ENCODE measurements at places on chromosomes 12 and 14.

DNA sequence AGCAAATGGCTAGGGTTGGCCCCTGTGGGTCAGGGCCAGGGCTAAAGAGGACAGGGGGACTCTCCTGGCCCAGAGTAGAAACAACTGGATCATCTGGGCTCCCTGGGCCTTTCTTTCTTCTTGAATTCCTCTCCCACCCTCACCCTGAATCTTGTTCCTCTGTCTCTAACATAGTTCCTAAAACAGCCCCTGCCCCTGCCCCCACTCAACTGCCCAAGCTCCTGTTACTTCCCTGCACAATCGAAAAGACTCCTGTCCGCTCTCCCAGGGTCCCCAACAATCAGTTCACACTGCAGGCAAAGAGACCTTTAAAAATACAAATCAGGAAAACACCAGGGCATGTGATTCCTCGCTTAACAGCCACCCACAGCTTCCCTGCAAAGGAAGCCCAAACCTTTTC, 18.0 kb upstream of the ANKRD33 start:
- no peak for DNase-seq

DNA sequence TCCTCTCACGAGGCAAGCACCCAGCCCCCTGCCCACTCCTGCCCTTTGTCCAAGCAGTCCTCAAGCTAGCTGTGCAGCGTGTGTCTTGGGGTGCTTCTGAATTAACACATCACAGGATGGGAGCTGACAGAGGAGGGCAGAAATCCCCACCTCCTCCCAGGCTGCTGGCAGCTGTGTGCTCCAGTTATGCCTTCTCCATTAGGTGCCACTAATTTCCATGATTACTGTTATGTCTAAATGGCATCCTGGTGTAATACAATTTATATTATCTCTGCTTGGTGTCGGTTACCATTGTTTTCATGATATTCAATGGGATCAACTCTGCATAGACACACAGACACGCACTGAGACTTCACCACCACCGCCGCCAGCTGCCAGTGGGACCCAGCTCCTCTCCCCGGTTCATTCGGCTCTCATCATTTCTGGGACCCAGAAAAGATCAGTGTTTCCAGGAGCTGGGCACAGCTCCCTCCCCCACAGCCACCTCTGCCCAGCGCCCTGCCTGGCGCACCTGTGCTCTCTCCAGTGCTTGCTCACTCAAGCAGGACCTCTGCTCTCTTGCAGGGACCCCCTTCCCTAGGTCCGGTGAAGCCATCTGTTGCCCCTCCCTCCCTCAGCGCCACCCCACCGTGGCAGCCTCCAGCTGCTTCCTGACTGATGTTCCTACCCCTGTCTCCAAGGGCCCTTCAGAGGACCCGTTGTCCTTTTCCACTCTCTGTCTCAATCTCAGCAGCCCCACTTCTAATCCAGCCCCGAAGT, 167.5 kb upstream of the FKBP4 start:
- no peak for DNase-seq

GRCh38 chr14:96631621-96632362, 129.6 kb downstream of the PAPOLA start:
- no peak for DNase-seq

DNA sequence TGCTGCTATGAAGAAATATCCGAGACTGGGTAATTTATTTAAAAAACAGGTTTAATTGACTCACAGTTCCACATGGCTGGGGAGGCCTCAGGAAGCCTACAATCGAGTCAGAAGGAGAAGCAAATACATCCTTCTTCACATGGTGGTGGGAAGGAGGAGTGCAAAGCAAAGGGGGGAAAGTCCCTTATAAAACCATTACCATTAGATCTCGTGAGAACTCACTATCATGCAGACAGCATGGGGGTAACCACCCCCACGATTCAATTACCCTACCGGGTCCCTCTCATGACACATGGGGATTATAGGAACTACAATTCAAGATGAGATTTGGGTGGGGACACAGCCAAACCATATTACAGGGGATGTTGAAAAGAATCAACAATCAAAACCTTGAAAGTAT, 74.9 kb downstream of the PPM1H start:
- no peak for DNase-seq

DNA sequence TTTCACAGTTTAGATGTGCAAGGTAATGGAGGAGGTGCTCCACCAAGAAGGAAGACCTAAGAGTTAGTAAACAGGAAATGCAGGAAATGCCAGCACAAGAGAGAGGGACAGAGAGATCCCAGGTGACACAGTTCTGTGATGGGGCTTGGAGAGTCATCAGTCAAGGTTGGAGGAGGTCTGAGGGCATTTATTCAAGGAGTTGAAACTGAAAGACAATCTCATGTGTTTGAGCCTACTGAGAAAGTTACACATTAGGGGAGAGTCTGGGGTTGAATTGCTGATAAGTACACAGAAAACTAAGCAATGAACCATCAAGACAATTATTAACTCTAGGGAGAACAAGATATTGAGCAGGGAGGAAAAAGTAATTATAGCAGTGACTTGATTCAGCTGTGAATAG, 138.5 kb downstream of the ANO6 start:
- DNase-seq, result no peak

DNA sequence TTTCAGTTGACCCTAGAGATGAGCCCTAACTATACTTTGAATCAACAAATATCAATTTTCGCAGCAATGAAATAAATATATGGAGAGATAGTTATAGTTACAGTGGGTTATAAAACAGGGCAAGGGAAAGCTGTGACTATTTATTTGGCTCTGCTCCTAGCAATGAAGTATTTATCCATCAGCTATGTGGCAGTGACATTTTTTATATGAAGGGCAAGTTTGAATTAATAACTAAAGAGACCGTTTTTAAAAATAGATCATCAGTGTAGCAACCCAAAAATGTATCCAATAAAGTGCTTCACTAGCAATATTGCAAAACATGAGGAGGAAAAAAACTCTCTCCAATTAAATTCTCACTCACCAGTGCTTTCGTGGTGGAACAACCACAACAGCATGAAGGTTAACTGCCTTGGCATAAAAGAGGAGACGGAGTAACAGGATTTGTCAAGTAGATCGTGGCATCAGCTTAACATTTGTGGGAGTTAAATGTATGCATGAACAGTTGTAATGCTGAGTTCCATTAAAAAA, 58.1 kb upstream of the NUDT4 start:
- no peak for DNase-seq

GRCh38 chr12:32115404-32116104, 8.9 kb downstream of the BICD1 start:
- DNase-seq, result no peak

DNA sequence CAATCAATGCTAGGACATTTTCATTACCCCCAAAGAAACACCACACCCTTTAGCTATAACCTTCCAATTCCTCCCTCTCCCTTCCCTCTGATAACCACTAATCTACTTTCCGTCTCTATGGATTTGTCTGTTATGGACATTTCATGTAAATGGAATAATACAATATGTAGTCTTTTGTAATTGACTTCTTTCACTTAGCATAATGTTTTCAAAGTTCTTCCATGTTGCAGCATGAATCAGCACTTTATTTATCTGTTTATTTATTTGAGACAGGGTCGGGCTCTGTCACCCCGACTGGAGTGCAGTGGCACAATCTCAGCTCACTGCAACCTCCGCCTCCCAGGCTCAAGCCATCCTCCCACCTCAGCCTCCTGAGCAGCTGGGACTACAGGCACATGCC, 1.2 kb upstream of the RBM19 start:
- no peak for DNase-seq

- no peak for DNase-seq
These were observed 13.1 kb downstream of the PGAM5 start for GRCh38 chr12:132723764-132724140.

GRCh38 chr14:61894452-61895077, 132.3 kb downstream of the SNAPC1 start:
- no peak for DNase-seq

GRCh38 chr12:20523658-20524057, 155.3 kb downstream of the PDE3A start:
- no peak for DNase-seq

DNA sequence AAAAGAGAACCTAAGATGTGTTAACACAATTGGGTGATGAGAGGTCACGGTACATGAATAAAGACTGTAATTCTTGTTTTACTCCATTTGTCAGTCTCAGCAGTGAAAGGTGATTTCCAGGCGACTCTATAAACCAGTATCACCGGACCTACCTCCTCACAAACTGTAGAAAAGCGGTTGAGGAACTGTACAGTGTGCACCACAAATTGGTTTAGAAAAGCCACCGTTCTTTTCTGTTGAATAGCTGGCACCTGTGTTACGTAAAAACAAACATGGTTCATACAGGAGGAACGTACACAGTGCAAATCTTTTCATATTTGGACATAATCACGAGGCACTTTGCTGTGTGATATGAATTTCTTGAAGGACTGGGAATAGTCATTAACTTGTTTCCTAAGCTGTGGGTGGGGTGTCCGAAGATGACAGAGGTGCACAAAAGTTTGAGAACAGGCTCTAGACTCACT, 663 bp downstream of the WASHC3 start:
- DNase-seq, result no peak

GRCh38 chr14:74829251-74829650, 46.7 kb downstream of the PROX2 start:
- DNase-seq, result no peak

DNA sequence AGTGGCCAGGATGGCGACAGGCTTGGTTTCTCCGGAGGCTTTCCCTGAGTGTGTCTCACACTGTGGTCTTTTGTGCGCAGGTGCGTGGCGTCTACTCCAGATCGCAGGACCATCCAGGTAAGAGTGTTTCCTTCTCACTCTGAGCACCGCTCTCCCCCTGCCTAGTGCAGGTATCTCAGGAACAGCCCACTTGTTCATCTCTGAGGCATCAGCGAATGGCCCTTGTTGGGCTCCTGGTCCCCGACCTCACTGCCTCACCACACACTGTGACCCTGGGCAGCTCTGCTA, 781 bp downstream of the ADGRD1 start:
- DNase-seq, result no peak

GRCh38 chr12:31362115-31362758, 36.3 kb upstream of the SINHCAF start:
- DNase-seq, result no peak

DNA sequence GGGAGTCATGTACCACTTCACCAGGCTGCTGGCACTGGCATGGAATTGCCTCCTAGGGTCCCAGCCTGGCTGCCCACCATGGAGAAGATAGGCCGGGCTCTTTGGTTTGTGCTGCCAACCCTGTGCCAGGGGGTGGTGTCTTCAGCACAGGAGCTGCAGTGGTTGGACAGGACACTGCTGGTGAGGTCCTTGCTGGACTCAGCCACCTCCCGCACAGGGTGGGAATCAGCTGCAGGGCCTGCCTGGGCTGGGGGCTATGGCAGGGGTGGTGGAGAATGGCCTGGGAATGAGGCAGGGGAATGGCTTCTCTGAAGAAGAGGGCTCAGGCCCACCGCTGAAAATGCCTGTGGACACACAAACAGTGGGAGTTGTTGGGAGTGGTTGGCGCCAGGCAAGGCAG, 70.6 kb upstream of the CAPRIN2 start:
- DNase-seq, result no peak

- no peak for DNase-seq
These were observed 11.5 kb upstream of the NUP107 start for GRCh38 chr12:68675101-68675842.

GRCh38 chr12:7175493-7175892, 14.0 kb upstream of the PEX5 start:
- no peak for DNase-seq

GRCh38 chr12:94750864-94751263, 100.5 kb upstream of the TMCC3 start:
- no peak for DNase-seq

- no peak for DNase-seq
These were observed 61.3 kb upstream of the RESF1 start for GRCh38 chr12:31897781-31898503.

GRCh38 chr12:112309797-112310196, 72.4 kb downstream of the HECTD4 start:
- no peak for DNase-seq

GRCh38 chr12:124893792-124894516, 20.5 kb downstream of the UBC start:
- DNase-seq, result no peak

DNA sequence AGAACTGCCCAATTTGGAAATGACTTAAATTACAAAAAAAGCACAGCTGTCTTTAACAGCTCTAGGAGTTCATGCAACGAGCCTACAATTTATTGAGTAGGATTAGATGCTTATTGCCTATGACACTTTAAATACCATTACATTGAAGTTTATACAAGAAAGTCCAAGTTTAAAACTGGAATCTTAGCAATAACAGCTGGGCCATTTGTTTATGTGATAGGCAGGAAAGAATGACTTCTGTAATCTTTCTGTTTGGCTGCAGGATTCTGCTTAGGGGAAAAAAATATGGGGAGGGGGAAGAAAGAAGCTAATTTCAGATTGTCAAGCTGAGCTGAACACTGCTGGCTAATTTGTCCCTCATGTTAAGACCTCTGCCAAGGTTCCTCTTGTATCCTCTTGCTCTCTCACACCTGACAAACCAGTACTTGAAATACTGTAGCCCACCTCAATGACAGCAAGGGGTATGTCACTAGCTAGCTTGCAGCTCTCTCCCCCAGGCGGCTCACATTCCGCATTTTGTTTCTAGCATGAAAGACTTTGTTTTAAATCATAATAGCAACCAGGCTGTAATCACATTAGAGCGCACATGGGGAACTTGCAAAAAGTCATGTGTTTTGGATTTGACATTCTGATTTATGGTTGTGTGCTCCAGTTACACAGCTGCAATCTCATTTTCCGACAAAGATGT, 384.8 kb downstream of the BMP4 start:
- DNase-seq, result no peak

DNA sequence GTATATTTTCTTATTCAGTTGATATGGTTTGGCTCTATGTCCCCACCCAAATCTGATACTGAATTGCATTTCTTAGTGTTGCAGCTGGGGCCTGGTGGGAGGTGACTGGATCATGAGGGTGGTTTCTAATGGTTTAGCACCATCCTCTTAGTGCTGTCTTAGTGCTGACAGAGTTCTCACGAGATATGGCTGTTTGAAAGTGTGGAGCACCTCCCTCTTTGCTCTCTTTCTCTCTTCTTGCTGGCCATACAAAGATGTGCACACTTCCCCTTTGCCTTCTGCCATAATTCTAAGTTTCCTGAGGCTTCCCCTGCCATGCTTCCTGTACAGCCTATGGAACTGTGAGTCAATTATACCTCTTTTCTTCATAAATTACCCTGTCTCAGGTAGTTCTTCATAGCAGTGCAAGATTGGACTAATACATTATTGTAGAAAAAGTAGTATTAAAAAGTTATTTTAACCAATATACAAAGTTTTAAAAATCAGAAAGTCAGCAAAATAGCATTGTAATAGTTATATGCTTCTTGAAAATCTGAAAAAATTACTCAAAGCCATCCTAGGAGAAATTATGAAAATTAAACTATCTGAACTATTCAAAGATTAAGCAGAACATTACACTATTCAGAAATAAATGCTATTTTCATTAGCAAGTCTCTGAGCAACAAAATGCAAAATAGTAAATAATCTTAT, 84.1 kb downstream of the PPP1R12A start:
- DNase-seq, result no peak

GRCh38 chr12:122474324-122474716, 26.4 kb downstream of the ZCCHC8 start:
- no peak for DNase-seq
